A549 treated with Hydrocortisone at 1 μM for 4 hours (cell line): ENCODE measurements at places on chromosomes 11 and 22. TPM values are rescaled to one million over a fixed set of nuclear protein-coding genes. Genes with fewer than 3 reads are reported as not detected.

NLRP14 gene
- total RNA-seq: not detected in 5 replicates

CYB5R2 gene
- 4.1 to 5.3 TPM (median 4.8 TPM) in 5 replicates for total RNA-seq

TRPM5 gene
- total RNA-seq: not detected in 5 replicates

OR8B2 gene
- not detected in 5 replicates for total RNA-seq

PRG3 gene
- total RNA-seq: not detected in 5 replicates

PRG2 gene
- 0.08 TPM in 1 of 5 replicates, not detected in the others for total RNA-seq

MMP13 gene
- 0.07 TPM in 1 of 5 replicates, not detected in the others for total RNA-seq

RASD2 gene
- 0.68 to 0.84 TPM (median 0.82 TPM) in 5 replicates for total RNA-seq

P2RX3 gene
- 0.07 to 0.32 TPM (median 0.23 TPM) in 5 replicates for total RNA-seq

MS4A18 gene
- not detected in 5 replicates for total RNA-seq
